ENCODE measurements at places on chromosomes 5 and 9.

DNA sequence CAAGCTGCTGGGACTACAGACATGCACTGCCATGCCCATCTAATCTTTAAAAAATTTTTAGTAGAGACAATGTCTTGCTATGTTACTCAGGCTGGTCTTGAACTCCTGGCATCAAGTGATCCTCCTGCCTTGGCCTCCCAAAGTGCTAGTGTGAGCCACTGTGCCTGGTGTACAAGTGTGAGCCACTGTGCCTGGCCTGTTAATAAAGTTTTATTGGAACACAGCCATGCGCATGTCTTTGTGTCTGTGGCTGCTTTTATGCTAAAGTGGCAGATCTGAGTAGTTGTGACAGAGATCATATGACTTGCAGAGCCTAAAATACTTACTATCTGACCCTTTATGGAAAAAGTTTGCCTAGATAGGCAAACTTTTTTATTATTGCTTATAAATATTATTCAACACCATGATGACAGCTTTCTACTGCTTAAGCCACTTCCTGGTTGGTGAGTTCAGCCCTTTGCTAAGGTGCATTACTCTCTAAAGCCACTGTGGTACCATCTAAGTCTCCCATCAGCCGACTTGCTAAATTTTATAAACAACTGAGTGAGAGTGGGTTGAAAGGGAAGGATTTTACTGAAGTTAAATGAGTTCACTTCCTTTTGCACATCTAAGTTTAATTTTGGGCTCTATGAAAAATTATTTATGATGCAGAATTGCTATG is 133.5 kb downstream of the RASGRF2 start:
- no peak for DNase-seq

- DNase-seq, result no peak
Observed at GRCh38 chr9:134007150-134007549, 15.0 kb upstream of the VAV2 start.

DNA sequence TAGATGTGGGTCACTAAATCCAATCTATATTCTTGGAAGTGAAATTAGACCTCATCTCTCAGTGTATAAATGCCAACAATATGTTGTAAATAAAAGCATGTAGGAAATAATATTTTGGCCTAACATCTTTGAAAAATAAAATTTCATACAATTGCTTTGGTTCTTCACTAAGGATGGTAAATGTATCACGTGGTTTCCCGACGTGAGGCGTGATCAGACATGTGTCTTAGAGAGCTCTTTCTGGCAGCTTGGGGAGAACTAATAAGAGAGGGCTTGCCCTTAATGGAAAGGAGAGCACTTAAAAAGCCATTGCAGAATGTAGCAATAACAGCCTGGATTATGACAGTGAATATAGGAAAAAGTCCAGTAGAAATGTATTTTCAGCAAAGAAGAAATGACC is 602.6 kb downstream of the CDH12 start:
- no peak for DNase-seq

DNA sequence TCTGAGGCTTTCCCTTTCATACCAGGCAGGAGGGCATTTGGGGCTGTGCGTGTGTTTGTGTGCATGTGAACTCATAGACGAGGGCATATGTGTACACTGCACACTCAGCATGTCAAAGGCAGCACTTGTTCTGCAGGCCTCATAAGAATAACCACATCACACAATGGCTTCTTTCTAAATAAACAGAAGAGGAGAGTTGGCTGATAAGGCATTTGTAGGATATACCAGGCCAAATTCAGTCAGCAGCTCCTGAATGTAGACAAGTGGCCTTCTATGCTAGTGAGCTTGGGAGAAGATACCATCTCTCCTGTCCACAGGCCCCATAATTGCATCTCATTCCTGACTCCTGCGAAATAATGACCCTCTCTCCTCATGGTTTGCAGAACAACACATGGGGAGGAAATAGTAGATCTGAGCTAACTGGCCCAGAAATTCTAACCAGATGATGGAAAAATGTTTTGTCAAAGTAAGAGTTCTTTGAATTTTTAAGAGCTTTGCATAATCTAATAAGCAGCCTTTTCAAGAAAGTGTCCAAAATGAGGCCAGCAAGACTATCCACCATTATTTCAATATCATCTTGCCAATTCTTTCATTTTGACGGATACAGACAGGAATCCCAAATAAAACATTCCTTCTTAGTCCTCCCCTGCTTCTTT is 60.5 kb upstream of the GAS1 start:
- no peak for DNase-seq

- DNase-seq, result no peak
Observed at GRCh38 chr5:154850255-154851062, at the start of gene FAXDC2. TSS of gene FAXDC2 (minus strand) at chr5:154850603. CDS start at chr5:154838178, 12,425 bp downstream.

GRCh38 chr9:1050125-1050895 is at the start of gene DMRT2:
TSS of gene DMRT2 (plus strand) at chr9:1050357. CDS start at chr9:1051614, 1,257 bp downstream.
- DNase-seq, result no peak

GRCh38 chr9:89882930-89883361 is 278.1 kb downstream of the GADD45G start:
- DNase-seq, result no peak

DNA sequence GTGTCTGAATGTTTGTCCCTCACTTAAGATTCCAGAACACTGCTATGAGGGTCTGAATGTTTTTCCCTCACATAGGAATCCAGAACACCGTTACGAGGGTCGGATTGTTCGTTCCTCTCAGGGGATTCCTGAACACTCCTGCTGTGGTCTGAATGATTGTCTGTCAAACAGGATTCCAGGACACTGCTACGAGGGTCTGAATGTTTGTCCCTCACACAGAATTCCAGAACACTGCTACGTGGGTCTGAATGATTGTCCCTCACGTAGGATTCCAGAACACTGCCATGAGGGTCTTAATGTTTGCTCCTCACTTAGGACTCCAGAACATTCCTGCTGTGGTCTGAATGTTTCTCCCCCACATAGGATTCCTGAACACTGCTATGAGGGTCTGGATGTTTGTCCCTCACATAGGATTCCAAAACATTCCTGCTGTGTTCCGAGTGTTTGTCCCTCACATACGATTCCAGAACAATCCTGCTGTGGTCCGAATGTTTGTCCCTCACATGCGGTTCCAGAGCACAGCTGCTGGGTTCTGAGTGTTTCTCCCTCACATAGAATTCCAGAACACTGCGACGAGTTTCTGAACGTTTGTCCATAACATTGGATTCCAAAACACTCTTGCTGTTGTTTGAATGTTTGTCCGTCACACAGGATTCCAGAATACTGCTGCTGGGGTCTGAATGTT is 199.5 kb downstream of the FOXD4L6 start:
- no peak for DNase-seq

Measured in activated naive CD4-positive, alpha-beta T cell treated with Interleukin-2 at 50 U/mL for 16 hours (primary cell).